Ovary (tissue), 10 donors: ENCODE measurements at places on chromosomes 3 and 15. TPM values are rescaled to one million over a fixed set of nuclear protein-coding genes. Genes with fewer than 3 reads are reported as not detected.

The PLA2G4D gene
- total RNA-seq = not detected

The TM4SF18 gene
- total RNA-seq = 4.3 TPM

The IMPG2 gene
- 0.20 TPM for total RNA-seq

The VIPR1 gene
- 0.18 TPM for total RNA-seq

DNA sequence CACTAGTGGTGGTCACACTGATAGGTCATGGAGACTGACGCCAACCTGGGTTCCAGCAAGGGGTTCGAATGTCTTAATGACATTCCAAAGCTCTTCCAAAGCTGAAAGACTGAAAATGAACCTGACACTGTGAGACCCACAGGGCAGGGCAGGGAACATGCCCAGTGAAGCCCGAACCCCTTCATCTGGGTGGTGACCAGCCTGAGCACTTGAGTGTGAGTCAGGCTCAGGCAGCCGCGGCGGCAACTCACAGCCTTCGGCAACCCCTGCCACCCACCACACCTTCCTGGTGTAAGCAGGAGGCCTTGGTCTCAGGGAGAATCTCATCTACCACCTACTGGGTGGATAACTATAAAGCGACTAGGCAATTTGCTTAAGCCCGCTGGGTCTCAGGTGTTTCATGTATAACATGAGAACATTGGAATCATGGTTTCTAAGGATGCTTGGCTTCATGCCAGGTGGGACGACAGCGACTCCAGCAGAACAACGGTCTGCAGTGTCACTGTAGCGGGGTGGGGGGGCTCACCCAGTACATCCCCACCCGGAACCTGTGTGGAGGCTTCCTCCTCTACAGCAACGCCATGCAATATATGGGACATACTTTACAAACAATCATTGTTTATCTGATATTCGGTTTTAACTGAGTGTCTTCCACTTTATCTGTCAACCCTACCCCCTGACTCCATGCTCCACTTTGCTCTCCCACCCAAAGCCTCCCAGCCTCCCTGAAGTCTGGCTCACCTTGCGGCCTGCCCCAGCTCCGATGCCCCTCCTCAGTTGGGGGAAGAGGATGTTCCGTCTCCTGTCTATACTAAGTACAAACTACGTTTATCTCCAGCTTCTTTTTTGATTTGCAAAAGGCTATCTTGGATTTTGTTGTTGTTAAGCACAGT, 125.0 kb upstream of the MEF2A start:
- peaks cover 10% of the 10 kb centered on the region for H3K4me1 ChIP-seq
- H3K4me3 ChIP-seq = no peak overlapping the region
- H3K27ac ChIP-seq = no peak overlapping the region
- peak; percentile 9 for DNase-seq
- H3K27me3 ChIP-seq = no peaks in the 10 kb centered on the region
